ENCODE measurements at places on chromosomes 16 and 17.

GRCh38 chr16:59169168-59169567 is 435.1 kb upstream of the GOT2 start:
- no peak for DNase-seq

- no peak for DNase-seq
Observed at GRCh38 chr16:11413907-11414595, 68.8 kb downstream of the RMI2 start.

DNA sequence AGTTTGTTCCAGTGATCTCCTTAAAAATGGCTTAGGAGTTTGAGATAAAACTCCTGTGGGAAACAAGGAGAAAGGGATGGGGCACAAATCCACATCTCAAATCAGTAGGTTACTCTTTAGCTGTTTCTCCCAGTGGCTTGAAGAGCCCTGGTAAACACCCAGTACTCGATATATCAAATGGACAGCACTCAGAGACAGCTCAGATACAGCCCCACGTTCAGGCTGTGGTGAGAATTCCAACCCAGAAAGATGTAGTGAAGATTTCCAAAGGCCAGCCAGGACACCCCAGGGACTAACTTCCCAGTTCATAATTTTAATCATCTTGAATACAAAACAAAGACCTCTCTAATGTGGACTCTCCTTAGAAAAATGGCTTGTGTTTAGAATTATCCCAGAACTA is 6.4 kb upstream of the VEZF1 start:
- DNase-seq: no peak

GRCh38 chr17:45316434-45317110 is at the start of gene MAP3K14:
MAP3K14 (minus strand) TSS chr17:45317020; CDS start chr17:45290745, 26,275 bp downstream.
- peak; percentile 58 for DNase-seq

DNA sequence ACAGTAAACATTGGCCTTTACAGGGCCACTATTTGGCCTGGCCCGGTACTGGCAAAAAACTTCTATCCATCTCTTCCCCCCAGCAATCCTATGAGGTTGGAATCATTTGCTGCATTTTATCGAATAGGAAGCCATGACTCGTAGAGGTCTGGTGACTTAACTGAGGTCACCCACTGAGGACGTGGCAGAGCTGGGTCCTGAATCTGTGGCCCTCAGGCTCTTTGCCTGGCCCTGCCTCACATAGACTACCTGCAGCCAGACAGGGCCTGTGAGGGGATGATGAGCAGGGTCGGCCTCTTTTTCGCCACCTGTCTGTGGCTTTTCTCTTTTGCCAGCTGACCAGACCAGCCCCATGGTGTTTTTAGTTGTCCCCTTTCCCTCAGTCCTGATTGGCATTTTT is 1.9 kb downstream of the PPP4C start:
- DNase-seq: no peak

- peak; percentile 30 for DNase-seq
Observed at GRCh38 chr17:6831661-6832263, at the start of gene TEKT1. TEKT1 (minus strand) TSS chr17:6831729; CDS start chr17:6830376, 1,353 bp downstream.

GRCh38 chr16:75576384-75576811 is 10.2 kb downstream of the GABARAPL2 start:
- no peak for DNase-seq

DNA sequence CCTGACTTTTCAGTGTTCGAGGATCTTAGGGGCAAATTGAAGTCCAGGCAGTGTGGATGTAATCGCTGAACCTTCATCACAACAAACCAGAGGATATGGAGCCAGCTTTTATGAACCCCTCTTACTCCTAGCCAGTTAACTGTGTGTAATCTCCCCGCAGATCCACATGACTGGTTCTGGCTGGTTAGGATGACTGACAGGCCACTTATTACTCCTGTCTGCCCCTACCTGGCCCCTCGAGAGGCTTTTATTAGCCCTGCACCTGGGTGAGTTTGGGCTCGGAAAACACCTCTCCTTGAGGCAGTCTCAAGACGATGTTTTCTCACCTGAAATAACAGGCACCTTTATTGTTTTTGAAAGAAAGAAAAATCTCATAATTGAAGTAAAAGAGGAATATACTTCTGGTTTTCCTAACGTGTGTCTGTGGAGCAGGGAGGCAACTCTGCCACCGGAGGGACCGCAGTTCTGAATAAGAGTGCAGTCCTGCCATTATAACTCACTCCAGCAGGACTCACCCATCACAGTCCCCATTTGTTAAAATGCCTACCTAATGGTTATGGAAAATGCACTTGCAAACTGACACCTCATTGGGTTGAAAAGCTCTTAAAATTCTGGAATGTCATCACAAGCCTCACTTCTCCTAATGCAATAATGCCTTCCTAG is 291.9 kb upstream of the N4BP1 start:
- no peak for DNase-seq
